GM12892 (cell line): ENCODE measurements at places on chromosomes 2 and 18.

DNA sequence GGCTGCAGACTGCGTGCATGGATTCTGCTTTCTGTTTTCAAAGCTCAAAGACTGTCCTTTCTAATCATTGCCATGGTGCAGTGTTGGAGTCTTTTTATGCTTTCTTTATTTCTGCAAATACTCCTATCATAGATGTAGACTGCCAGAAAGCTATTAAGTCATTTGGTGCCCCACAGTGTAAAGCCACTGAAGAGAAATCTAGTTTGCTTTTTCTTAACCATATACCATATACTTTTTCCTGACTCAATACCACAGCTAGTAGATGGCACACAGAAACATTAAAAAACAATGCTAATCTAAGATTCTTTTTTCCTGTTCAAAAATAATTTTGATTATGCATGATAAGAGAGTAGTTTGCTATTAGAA, 109.9 kb upstream of the RAB27B start:
- no peak for DNase-seq

GRCh38 chr2:178819147-178819875, 12.1 kb upstream of the TTN start:
- no peak for DNase-seq

DNA sequence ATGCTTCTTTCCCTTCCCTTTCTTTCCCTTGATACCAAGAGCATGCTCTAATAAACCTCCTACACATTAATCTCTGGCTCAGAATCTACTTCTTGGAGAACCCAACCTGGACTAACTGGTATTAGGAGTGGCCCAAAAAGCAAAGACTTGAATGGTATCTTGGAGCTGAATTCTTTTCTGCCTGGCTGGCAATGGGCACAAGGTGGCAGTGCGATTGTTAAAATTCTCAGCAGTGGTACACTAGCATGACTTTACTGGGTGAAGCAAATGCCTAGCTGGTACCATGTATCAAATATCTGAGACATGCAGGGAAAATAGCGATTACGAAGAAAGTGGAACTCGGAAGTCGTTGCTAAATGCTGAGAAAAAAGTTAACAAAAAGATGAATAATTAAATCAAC, 376.1 kb downstream of the XIRP2 start:
- DNase-seq: no peak

- no peak for DNase-seq
Measured at GRCh38 chr18:23671564-23671963, 8.9 kb upstream of the ANKRD29 start.

DNA sequence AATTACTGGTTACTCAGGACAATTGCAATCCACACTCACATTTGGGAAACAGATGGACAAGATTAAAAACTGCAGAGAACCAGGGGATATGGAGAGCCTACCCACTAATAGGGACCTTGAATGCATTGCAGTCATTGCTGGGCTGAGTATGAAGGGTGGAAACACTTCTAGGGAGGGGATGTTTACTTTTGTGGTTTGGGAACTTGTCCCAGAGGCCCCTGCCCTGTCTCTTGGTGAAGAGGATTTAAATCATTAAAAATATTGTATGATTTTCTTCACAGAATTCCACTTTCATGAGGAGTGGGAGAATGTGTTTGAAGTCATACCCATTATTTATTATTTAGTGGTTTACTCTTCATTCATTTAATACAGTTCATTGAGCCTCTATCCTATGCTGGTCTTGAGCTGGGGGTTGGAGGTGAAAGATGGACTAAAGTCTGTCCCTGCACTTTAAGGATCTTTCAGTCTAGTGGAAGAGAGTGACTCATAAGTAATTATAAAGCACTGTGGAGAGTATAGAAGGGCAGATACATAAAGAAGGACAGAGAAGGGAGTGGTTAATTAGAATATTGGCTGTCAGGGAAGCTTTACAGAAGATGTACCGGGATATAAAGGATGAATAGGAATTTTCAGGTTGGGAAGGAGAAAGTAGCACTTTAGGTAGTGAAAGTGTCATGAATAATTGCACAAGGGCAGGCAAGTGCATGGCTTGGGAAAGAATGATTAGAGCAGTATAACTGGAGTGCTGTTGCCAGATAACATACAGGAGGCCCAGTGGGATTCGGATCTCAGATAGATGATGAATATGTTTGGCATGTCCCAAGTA, 313.4 kb downstream of the LPIN1 start:
- no peak for DNase-seq

GRCh38 chr2:76599732-76600368, 889.1 kb upstream of the GCFC2 start:
- peak; percentile 13 for DNase-seq

- DNase-seq: peak; percentile 48
Measured at GRCh38 chr2:233060980-233061590, 943 bp downstream of the INPP5D start.

DNA sequence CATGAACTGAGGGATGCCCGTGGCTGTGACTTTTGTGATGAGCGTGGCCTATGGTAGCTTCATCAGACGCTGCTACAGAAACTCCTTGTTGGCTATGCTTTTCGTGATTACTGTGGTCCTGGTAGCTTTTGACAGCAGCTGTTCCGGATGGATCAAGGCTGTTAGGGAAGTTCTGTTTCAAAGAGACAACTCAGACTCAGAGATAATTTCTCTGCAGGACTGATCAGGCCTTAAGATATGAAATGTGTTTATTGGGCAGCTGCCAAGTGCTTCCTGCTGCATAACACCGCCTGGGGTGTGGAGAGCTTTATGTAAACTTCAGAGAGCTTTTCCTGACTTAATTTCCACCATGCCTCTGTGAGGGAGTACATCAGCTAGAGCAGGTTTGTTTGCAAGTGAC, 243.8 kb downstream of the TSN start:
- DNase-seq: no peak

DNA sequence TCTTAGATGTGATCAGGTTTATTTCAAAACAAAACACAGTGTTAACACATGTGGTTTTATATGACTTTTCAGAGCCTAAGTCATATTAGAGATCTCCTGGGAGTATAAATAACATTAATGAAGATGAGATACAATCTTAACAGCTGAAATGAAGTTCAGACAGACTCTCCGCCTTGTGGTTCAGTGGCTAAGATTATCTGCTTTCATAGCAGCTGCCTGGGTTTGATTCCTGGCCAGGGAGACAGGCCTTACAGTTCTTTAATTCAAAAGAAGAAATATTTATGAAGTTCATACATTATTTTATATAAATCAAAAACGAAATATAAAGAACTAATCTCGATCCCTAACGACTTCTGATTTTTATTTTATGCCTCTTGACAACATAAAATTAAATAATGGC, 35.2 kb upstream of the TTC32 start:
- DNase-seq: no peak

DNA sequence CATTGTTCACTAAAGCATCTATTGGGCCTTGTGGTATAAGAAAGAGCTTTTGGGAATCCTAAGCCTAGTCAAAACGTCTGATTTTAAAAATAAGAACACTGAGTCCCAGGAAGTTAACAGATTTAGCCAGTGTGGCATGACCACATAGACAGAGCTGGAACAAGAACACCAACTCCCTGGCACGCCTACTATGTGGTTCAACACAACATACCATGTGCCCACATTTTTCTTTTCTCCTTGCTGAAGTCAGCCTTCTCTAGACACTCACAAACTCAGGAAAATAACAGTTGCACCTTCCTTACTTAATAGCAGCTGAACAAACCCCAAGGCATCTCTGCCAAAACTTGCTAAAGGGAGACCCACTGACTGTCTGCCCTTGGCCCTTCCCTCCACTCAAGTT, 124.8 kb downstream of the C1D start:
- no peak for DNase-seq

DNA sequence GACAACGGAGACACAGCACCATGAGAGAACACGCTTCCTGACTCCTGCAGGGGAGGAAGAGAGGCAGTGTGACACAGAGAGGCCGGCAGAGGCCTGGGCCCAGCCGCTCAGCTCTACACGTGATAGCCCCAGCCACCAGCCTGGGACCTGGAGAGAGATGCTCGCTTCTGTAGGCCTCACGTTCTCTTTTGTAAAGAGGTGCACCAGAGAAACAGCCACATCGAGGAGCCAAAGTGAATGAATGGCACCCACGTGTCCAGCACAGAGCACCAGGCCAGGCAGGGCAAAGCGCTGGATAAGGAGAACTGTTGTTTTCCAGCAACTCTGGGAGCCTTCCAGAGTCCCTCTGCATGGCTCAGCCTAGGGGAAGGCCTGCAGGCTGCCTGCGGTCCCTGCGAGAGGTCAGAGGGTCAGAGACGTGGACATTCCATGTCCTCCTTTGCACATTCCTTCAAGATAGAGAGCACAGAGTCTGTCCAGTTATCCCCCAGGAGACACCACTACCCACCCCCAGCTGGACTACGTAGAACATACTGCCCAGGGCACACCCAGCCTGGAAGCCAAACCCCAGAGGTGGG, 14.2 kb downstream of the LIMS2 start:
- no peak for DNase-seq

- no peak for DNase-seq
Measured at GRCh38 chr2:133801946-133802345, 233.7 kb upstream of the NCKAP5 start.

GRCh38 chr2:844715-845114, 105.9 kb upstream of the SNTG2 start:
- no peak for DNase-seq

- DNase-seq: no peak
Measured at GRCh38 chr2:238493880-238494572, 67.3 kb downstream of the ASB1 start.

GRCh38 chr2:232833830-232834229, 36.2 kb upstream of the SNORC start:
- DNase-seq: no peak

DNA sequence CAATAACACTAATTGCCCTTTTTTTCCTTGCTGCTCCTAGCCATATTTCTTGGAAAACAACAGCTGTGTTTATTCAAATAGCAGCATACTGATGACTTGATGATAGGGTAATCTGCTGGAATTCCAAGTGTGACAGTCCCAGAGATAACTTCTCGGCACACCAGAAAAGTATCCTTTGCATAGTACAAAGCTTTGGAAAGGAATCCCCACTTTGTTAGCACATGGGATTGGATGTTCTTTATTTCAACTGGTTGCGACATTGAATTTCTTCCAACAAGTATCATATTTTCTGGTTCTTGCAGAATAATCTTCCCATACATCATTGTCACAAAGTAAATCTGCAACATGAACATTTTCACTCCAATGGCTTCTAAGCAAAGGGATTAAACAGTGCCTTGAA, 445.8 kb upstream of the ACVR2A start:
- no peak for DNase-seq

- DNase-seq: no peak
Measured at GRCh38 chr2:101613056-101613704, 84.3 kb upstream of the MAP4K4 start.

- DNase-seq: no peak
Measured at GRCh38 chr2:160457588-160457987, 36.0 kb downstream of the RBMS1 start.

- no peak for DNase-seq
Measured at GRCh38 chr2:134917888-134918525, 615 bp upstream of the CCNT2 start.
